NCI-H1417 (cell line): ENCODE measurements at places on chromosomes 12 and 14.
A peak's percentile ranks its signal among the peaks of the same experiment; 100 is the strongest.

GRCh38 chr12:90842477-90842876 lies 112.5 kb downstream of the CCER1 start:
- peak; percentile 41 for DNase-seq

GRCh38 chr12:104006929-104007328 lies 41.3 kb downstream of the TDG start:
- DNase-seq: no peak

DNA sequence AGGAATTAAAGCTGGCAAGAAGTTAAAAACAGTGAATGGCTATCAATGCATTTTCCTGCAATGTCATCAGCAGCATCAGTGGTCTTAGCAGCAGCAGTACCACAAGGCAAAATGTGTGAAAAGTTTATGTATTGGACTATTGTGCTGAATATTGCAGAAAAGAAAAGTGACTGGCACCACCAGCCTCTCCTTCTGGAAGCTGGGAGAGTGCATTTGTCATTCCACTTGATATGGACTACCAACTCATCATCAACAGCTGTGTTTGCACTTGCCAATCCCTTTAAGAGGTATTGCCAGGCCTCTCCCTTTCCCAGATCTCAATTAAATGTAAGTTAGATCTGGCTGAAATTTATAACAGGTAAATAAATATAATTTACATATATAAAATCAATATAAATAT lies 151.0 kb upstream of the GZMB start:
- DNase-seq: no peak

DNA sequence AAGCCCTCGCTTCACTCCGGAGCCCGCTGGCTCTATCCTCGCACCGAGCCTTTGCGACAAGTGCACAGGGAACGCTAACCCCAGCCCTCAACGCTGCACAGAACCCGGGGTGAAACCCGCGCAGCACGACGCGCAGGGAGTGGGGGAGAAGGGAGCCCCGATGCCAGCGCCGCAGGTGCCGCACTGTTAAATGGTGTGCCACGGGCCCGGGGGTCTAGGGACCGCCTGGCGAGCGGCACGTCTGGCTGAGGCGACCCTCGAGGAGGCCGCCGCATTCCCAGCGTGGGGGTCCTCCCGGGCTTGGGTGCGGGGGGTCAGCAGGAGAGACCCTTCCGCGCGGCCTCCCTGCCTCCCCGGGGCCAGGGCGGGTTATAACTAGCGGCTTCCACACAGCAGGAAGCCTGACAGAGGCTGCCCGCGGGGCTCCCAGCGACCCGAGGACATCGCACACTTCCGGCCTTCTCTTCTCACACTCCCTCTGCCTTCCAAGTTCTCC lies 23.8 kb upstream of the LRTM2 start:
- peak; percentile 60 for DNase-seq

DNA sequence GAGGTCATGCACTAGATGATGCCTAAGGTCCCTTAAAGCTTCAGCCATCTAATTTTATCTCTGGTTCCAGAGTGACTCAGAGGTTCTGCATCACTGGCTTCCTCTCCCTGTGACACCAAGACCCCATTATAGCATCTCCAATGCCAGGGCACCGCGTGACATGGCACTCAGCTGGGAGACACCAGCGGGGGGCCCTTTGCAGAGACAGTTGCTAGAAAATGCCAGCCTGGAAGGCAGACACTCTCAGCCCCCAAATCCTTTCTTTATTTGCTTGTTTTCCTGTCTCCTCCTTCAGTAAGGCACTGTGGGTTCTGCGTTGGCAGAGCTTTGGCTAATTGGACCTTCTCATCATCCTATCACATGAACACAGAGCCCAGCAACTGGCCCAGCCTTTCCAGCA lies 123.5 kb upstream of the VRK1 start:
- no peak for DNase-seq

DNA sequence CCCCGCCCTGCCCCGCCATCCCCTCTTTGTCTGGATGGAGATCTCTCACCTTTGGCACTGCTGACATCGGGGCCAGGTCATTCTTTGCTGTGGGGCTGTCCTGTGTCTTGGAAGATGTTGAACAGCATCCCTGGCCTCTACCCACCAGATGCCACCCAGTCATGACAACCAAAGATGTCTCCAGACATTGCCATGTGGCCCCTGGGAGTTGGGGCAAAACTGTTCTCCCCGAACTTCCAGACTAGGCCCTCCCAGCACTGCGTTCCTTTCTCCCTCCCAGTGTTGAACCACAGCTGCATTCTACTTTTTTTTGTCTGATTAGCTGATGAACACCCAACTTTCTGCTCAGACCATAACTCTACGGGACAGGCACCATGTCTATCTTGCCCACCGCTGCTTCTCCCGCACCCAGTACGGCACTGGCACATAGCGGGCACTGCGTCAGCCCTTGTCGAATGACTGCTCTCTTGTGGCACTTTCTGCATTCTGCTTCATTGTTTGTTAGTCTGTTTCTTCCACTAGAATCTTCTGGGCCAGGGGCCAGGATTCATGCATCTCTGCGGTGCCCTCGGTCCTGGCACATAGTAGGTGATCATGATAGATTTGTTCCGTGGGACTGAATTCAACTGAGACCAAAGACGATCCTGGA lies 13.1 kb upstream of the MYL2 start:
- DNase-seq: no peak

GRCh38 chr14:80567905-80568536 lies 356.7 kb upstream of the DIO2 start:
- no peak for DNase-seq

DNA sequence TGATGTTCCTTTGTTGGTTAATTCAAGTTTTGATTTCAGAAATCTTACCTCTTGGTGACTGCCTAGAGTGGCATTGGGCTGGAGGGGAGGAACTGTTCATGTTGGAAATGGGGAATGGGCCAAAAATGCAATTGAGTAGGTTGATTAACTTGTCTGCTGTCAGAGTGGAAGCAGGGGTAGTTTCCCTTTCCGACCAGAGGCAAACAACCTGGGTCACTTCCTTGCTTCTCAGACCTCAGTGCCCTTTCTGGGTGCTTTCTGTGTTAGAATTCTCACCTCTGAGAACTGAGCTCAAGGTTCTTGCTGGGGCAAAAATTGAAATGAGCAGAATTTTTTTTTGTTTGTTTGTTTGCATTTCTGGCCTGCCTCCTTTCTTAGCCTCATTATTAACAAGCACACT lies 2.3 kb upstream of the M6PR start:
- no peak for DNase-seq

DNA sequence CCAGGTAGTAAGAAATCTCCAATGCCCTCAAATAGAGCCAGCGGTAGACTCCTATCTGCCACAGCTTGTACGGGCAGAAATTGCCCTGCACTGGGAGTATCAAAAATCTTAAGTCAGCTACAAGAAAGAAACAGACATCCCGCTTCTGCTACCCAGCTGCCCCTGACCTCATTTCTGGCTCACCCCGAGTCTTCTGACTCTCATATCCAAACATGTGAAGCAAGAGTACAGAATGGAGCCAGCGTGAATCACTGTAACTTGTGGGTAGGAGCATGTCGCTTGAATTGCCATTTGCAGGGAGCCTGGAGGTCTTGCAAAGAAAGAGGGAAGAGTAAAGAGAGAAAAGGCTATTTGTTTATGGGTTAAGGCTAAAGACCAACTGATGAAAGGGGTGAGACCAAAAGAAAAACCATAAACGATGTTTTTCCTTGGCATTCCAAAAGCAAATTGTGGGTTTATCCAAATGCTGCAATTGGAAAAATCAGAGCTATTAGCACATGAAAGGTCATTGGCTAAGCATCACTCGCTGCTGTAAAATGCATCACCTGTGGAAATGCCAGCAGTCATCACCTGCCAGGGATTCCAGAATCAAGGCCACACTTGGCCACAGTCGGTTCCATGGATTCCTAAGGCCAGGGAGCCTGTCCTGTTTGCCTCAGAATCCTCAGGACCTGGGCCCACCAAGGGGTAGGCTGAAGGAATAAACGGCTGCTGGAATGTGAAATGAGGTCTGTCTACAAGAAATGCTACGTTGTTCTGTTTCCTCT lies 86.6 kb downstream of the FOXN3 start:
- DNase-seq: no peak

DNA sequence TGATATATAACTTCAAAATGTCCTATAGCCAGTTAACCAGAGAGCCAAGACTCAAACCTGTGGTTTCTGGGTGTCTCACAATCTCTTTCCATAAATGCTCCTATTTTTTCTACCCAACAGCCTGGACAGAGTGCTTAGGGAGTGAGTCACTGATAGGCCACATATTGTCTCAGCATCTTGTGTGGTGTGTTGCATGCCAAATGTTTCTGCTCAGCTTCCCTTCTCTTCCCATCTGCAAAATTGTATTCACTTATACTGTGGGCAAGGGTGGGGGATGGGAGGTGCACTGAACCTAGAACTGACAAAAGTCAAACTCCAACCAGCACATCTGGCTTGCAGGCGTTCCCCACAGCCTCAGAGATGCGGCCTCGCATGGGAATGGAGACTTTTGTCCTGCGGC lies 123.3 kb downstream of the KCNA5 start:
- no peak for DNase-seq

DNA sequence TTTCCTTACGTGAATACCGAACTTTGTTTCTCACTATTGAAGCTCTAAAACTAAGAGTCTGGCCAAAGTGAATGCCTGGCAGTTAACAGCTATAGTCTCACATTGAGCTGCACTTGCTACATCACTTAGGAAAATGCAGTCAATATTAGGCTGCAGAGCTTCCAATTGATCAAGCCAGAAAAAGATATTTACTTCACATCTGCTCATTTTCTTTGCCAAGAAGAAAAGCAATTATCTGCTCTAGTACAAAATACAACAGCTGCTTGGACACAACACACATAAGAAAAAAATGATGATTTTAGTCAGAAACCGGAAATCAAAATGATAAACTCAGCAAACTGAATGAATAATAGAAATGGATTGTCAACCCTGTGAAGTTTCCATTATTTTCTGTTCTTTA lies 45.4 kb downstream of the TMTC1 start:
- DNase-seq: no peak

GRCh38 chr12:108052260-108052659 lies 76.8 kb upstream of the WSCD2 start:
- no peak for DNase-seq

GRCh38 chr12:77082021-77082420 lies 16.7 kb upstream of the E2F7 start:
- DNase-seq: no peak

- no peak for DNase-seq
These were observed 17.5 kb downstream of the AQP6 start for GRCh38 chr12:49990273-49990672.

- DNase-seq: no peak
These were observed 847 bp upstream of the WNT10B start for GRCh38 chr12:48972213-48972951.

- peak; percentile 79 for DNase-seq
These were observed 301.0 kb upstream of the MIS18BP1 start for GRCh38 chr14:45553981-45554380.

GRCh38 chr12:79818856-79819255 lies 116.0 kb downstream of the PPP1R12A start:
- no peak for DNase-seq

GRCh38 chr12:120726961-120727360 lies 1.3 kb downstream of the ACADS start:
- DNase-seq: no peak

DNA sequence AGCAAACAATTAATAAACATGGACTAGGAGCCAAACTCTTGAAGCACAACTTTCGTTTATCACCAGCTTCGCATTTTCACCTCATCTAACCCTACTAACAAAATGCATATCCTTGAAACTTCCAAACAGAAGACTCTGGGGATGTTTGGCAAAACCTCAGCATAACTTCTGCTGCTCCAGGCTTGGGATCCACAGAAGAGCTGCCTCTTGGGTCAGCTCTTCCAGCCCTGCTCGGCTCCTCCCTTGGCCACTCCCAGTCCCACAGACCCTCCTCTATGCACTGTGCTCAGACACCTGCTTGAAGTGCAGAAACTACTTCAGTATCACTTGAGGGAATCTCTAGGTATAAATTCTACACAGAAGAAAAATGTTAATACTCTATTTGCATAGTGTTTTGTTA lies 110.0 kb upstream of the AMIGO2 start:
- no peak for DNase-seq

DNA sequence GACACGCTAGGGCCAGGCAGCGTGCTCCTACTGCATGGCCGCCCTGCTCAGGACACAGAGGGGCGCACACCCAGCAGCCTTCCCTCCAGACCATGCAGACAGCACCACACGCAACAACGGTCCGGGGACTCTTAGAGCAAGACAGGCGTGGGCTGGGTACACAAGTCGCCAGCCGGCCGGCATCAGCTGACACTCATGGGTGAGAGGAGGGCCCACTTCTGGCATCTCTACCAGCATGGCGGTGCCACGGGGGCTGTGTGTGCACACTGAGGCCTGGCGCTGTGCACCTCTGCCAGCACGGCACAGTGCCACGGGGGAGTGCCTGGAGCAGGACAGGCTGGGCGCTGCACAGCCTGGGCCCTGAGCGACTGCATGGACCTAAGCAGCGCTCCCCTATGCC lies 6.7 kb upstream of the BTBD6 start:
- no peak for DNase-seq

DNA sequence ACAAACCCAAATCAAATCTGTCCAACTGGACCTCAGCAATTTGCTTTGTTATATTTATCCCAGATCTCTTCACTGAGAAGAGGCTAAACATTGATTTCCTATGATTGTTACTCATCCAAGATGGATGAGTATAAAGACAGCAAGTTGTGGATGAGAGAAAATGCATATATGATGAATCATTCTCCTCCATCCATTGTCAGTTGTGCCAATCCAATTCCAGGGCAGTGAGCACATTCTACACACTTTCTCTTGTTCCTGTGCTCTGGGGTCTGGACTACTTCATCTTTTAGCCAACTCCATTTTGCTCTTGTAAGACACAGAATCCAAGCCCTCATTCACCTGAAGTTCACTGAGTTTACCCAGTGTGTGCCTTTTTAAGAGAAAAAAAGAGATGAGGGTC lies 105.7 kb downstream of the GCH1 start:
- no peak for DNase-seq

- peak; percentile 71 for DNase-seq
These were observed 399.9 kb upstream of the RGS6 start for GRCh38 chr14:71532344-71532743.

DNA sequence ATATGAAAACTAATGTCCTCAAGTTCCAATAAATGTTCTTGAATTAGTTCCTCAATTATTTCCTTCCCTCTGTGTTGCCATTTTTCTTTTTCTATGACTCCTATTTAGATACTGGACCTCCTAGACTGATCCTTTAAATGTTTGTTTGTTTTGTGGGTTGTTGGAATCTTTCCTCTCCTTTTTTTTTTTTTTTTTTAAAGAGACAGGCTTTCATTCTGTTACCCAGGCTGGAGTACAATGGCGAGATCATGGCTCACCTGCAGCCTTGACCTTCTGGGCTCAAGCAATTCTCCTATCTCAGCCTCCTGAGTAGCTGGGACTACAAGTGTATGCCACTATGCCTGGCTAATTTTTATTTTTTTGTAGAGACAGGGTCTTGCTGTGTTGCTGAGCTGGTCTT lies 9.6 kb downstream of the PRKAG1 start:
- no peak for DNase-seq
